NCI-H1694 (cell line): ENCODE measurements at places on chromosomes 5 and 9.

DNA sequence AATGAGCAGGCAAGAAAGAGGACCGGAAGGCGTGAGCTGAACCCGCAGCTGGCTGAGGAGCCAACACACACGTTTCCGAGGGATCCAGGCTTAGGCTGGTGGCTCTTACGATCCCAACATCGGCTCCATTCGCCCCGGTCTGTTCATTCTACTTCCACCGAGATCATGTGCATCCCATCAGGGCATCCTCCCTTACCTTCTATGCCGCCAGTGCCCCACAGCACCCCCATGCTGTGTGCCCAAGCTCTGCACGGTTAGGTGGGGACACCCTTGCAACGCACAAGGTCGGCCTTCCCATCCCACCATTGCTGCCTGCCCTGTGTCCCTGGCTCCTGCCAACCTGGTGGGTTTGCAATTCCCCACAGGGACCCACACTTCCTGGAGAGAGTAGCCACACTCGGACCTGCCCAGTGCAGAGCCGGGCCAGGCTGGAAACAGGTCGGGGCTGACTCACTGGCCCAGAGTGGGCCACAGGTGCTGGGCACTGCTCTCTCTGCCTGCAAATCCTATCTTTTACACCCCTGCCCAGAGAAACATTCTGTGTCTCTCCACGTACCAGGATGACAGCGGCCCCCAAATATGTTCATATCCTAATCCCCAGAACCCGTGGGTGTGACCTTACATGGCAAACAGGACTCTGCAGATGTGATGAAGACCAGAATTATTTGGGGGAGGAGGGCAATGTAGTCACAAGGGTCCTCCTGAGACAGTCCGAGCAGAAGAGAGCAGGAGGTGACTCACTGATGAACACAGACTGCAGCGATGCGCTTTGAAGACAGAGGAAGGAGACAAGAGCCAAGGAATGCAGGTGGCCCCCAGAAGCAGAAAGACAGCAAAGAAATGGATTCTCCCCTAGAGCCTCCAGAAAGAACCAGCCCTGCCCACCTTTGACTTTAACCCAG is 182.2 kb downstream of the AUH start:
- DNase-seq = no peak

GRCh38 chr9:29183971-29184370 is 1610.7 kb upstream of the C9orf72 start:
- no peak for DNase-seq

GRCh38 chr5:93120051-93120450 is 461.0 kb downstream of the NR2F1-AS1 start:
- DNase-seq = no peak

GRCh38 chr5:35838370-35839042 is 18.2 kb upstream of the IL7R start:
- no peak for DNase-seq

DNA sequence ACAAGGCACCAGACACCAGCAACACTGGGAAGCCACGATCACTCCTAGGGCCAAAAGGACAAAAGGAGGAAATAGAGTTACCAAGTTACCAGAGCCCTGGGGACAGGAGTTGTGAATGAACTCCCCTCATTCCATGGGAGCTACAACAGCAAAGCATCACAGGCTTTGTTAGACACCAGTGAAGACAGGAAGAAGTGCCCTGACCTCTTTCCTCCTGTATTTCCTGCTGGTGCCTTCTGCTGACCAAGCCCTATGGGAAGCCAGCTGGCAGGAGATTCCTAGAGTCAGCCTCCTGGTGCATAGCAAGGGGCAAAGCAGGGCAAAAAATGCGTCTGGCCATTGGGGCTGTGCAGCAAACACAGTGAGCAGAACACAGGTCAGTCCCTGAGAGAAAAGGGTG is 374.7 kb downstream of the ZSWIM6 start:
- DNase-seq = no peak

GRCh38 chr9:13608451-13608850 is 329.0 kb upstream of the MPDZ start:
- DNase-seq = no peak

GRCh38 chr9:130366888-130367550 is 77.7 kb upstream of the ASS1 start:
- no peak for DNase-seq

GRCh38 chr9:1231998-1232919 is 182.1 kb downstream of the DMRT2 start:
- no peak for DNase-seq

DNA sequence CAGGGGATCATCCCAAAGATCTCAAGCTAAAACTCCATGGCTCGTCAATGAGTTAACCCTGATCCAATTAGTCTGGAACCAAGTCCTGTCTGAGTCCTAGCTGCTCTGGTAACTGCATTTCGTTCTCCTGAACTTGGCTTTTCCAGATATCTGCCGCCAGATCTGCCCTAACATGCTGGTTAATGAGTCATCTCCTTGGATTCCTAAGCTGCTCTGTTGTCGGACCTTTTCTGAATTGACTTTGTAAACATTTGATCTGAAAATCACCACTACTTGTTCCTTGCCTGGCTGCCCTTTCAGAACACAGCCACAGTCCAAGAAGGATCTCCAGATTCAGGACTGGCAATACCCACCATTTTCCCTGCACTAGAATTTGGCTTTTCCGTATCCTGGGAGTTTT is 473.0 kb downstream of the ZSWIM6 start:
- no peak for DNase-seq

DNA sequence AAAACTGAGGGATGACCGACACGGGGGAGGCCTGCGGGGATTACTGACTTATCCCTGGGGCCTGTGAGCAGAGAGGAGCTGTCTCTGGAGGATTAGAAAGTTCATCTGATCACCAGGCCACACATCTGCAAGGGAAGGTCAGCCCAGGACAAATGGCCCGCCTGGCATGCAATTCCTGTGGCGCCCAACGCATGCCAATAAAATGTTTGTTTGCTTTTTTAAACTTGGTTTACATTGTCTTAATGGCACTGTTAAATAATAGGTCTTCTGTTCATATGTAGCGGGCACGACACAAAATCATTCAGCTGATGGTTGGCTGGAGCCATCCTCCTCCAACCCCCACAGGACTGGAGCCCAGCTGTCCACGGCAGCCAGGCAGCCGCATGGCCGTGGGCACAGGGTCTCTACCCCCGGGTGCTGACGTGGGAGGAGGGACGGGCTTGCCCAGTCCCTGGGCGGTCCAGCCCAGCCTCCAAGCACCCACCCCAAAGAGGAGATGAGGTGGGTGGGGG is 41.0 kb upstream of the SLC12A7 start:
- no peak for DNase-seq
